ENCODE measurements at places on chromosomes 6 and 20.

GRCh38 chr20:47295921-47296426 is 60.5 kb downstream of the ZMYND8 start:
- DNase-seq = no peak

DNA sequence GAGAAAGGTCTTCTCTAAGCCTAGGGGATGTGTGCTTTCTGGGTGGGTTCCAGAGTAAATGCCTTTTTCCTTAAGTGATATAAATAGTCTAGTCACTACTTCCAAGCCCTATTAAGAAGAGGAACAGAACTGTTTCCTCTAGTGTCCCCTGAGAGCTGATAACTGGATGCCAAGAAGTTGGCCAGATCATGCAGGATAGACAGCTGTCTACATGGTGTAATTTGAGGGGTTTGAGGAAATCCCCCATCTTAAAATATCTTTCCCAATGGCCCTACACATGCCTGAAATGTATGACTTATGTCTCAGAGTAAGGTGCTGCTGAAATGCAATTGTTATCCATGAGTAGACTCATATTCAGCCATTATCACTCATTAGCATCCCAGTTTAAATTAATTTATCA is 20.2 kb upstream of the PIM1 start:
- no peak for DNase-seq

DNA sequence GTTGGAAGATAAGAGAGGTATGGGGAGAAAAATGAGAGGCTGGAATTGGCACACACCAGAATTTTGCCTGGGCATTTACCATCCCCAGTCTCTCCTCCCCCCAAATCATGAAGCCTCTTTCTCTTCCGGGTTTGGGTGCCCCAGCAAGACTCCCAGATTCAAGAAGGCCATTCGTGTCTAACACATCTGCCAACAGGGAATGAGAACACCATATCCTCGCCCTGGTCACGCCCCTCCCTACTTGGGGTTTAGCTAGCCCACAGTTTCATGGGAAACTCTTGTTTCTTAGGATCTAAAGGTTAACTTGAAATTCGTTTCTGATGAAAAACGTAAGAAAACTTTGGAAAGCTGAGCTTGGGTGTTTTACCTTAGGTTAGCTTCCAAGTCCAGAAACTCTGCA is 105.5 kb upstream of the TMEM170B start:
- DNase-seq = no peak

GRCh38 chr6:8478418-8478817 is 43.1 kb upstream of the SLC35B3 start:
- DNase-seq = no peak

DNA sequence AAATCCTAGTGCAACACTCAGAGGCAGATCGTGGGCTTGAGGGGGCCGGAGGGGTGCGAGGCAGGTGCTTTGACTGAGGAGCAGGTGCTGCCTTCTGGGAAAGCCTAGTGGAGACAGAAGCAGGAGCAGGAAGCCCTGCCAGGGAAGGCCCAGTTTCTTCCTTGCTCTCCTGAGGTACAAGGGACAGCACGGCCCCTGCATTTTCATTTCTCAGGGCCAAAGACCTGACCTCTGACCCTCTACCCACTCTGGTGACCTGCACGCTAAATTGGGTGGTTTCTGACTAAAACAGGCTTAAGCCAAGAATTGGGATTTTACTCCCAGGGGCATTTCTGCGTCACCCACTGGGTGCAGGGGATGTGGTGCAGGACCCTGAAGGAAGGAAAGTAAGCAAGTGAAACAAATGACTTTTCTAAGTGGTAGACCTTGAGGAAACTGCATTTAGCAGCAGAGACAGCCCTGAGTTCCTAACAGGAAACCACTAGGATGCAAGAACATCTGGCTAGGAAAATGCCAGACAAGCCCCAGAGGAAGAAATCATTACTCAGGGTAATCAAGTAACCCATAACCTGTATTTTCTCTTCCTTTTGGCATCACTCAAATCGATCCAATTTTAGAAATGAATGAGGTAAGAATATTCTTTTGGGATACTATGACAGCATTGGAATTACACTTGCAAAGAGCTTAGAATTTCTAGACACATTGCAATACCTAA is 141.7 kb downstream of the CD164 start:
- DNase-seq = no peak

DNA sequence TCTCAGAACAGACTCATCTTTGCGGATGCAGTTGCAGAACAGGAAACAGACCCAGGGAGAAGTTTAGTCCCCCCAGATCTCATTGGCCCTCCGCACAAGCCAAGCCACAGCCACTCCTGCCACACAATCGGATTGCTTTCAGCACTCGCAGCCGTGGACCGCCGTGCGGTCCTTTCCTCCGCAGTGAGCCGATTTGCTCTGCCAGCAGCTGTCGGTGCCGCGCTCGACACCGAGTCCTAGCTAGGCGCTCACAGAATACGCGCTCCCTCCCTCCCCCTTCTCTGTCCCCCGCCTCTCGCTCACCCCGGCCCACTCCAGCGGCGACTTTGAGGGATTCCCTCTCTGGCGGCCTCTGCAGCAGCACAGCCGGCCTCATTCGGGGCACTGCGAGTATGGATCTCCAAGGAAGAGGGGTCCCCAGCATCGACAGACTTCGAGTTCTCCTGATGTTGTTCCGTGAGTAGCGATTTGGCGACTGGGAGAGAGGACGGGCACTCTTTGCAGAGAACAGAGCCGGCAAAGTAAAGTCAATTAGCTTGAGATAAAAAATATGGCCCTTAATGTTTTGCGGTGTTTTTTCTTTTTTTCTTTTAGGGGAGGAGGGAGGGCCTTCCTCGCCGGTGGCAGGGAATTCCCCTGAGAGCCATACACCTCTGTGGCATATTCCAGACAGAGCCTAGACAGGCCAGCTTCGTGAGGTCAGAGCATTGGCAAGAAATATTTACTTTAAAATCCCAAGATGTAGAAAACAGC is at the start of gene LAMP5:
LAMP5 (plus strand) TSS at position 130 of the 753 bp plus-strand sequence; CDS start at position 393, 263 bp downstream.
- DNase-seq = no peak

DNA sequence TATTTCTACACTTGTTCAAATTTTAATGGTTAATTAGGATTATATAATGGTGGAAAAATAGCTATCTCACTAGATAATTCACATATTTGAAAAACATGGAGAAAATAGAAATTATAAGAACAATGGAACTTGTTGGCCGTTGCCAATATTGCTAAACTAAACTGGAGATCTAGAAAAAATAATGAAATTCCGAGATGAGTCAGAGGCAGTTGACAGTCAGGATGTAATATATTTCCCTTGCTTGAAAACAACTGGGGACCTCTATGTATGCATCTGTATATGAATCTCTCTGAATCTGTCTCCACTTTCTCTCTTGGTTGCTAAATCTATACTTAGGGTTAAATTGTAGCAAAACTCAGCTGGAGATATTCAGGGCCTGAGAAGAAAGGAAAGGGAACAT is 1108.2 kb upstream of the GJE1 start:
- DNase-seq = no peak

DNA sequence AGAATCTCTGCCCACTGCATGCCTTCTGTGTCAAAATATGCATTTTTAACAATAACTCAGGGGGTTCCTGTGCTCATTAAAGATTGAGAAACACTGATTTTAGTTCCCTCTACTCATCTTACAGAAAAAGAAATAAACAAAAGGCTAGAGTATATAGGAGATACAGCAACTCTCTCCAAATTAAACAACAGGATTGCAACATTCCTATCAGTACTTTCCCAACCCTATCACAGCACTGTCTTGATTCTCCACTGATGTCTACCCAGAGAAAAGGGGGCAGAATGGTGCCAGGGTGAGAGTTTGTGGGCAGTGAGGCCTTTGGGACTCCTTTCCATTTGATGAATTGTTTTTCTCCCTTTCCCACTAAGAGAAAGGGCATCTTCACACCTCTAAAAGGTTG is 4.7 kb downstream of the OTOR start:
- no peak for DNase-seq

GRCh38 chr6:14641423-14642135 is 524.0 kb downstream of the CD83 start:
- no peak for DNase-seq
